Stimulated activated CD4-positive, alpha-beta T cell treated with anti-CD3 and anti-CD28 coated beads, Interleukin-1b, Interleukin-23, amount 100 ng/mL, for 1 hour (primary cell): ENCODE measurements at places on chromosomes 1 and 21.

- no peak for DNase-seq
Observed at GRCh38 chr1:191700922-191701321, 457.3 kb upstream of the RGS18 start.

DNA sequence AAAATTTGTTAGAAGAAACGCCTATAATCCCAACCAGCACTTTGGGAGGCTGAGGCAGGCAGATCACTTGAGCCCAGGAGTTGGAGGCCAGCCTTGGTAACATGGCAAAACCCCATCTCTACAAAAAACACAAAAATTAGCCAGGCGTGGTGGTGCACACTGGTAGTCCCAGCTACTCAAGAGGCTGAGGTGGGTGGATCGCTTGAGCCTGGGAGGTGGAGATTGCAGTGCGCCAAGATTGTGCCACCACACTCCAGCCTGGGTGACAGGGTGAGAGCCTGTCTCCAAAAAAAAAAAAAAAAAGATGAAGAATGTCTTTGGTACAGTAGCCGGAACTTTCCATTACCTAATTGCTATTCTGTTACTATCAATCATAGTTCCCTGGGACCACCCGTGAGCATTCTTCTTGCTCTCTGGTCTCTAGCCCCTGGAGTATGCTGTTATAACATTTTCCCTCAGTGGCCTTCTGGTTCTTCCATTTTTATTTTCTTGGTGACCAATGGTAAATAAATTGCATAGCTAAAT is 43.4 kb downstream of the WASF2 start:
- DNase-seq = no peak

DNA sequence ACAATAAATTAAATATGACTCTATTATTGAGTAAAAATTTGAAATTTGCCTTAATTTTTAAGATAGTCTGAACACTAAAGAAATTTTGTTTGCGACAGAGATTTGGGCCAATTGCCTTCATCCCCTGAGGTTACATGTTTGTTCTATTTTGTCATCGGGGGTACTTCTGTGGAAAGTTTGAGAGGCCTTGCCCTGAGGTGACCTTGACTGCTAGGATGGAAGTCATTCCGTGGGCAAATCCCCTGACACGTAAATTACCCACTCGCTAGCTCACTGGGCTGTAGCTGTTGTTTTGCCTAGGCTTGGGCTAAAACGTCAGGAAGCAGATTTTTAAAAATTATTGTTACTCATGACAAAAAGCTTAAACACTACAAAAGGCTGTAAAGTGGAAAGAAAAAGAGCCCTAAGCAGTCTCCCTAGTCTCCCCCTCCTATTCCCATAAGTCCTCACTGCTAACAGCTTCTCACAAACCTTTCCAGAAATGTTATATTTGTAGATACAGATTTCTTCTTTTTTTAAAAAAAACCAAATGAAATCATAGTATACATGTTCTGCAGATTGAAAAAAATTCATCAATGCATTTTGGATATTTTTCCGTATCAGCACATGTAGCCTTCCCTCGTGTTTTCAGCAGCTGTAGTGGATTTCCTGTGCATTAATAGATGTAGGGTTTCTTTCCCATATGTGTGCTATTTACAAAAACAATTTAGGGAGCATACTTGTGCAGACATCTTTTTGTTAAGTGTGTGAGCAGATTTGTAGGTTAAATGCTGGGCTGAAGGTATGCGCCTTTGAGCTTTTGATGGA is 142.7 kb downstream of the MRPS6 start:
- DNase-seq = no peak

DNA sequence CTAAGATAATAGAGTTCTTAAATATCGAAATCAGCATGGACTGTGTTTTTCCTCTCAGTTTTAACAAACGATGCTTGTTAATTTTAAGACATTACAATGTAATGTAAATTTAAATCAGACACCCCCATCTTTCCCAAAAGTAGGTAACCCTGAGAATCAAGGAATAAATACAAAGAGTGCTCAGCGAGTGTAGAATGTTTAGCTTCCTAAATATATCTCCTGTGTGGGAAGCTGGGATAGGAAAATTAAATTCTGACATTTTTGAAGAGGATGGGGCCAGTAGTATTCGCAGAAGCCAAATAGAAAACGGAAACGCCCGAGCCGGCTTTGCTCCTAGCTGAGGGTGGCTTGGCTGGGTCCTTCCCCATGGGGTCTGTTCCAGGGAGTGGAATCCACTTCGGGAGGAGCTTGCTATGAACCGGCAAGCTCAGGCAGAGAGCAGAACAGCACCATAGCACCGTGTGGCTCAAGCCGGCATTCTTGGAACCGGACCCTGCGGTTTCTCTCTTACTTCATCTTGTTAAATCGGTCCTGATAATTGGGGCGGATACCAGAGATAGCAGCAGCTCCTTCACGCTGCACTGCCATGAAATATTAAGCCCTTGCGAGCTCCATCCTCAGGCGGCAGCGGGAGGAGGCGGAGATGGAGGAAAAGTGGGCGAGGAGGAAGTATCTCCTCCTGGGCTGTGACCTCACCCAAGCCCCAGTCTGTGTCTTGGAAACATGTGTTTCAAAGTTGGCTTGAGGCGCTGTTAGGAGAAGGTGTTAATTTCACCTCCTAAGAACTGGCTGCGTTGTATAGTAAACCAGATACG is 24.9 kb downstream of the MAP3K7CL start:
- DNase-seq = no peak

- no peak for DNase-seq
Observed at GRCh38 chr1:51215169-51215568, 20.9 kb upstream of the RNF11 start.
